AG20443 (cell line): ENCODE measurements at places on chromosomes 2 and 18.

- DNase-seq = no peak
Measured at GRCh38 chr2:133157141-133157540, 411.1 kb downstream of the NCKAP5 start.

- no peak for DNase-seq
Measured at GRCh38 chr2:110881908-110882307, 149.5 kb downstream of the ACOXL start.

DNA sequence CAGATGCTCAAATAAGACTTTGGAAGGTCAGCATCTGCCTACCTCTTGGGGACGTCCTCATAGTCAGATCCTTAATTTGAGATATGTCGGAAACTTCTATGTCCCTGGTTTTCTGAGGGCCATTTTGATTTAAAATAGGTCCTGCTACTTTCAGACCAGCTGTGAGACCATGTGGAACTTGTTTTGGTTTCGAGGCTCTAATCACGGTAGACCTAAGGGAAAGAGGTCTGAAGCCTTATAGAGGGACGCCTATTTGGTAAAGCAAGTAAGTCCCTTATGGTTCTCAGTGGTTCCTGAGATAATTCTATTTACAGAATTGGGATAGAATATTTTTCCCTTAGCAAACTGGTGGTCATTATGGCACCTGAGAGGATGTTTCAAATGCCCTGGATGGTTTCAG is 75.1 kb downstream of the RFTN2 start:
- no peak for DNase-seq

GRCh38 chr2:173571887-173572680 is 217.4 kb downstream of the CDCA7 start:
- no peak for DNase-seq

GRCh38 chr2:237533668-237534161 is 32.7 kb upstream of the PRLH start:
- no peak for DNase-seq

GRCh38 chr2:134706587-134707329 is 12.0 kb downstream of the TMEM163 start:
- DNase-seq = no peak

GRCh38 chr2:2095360-2096093 is 235.5 kb downstream of the MYT1L start:
- no peak for DNase-seq

DNA sequence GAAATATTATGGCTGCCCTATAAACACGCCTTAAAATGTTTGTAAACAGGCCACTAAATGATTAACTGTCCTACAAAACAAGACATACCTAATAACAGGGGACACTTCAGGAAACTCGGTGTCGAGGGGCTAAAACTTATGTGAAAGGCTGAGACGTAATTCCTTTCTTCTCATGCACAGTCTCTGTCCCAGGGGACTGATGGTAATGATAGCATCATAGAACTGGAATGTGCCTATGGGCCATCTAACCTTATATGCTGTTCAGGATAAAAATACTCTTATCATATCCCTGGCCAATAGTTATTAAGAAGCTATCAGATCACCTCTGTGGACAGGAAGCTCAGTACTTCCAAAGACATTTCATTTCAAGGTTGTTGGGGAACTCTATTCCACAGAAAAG is 252.6 kb upstream of the RASGRP3 start:
- no peak for DNase-seq
